ENCODE measurements at places on chromosomes 5 and 9.
A peak's percentile ranks its signal among the peaks of the same experiment; 100 is the strongest.

- no peak for DNase-seq
- H3K36me3 ChIP-seq: no peaks in the 10 kb centered on the region
- no peak within 1 kb of the TSS for H3K27ac ChIP-seq
These were observed at the start of gene CERCAM for GRCh38 chr9:128420651-128421481. CERCAM (plus strand) TSS chr9:128420857; CDS start chr9:128420878, 21 bp downstream.

DNA sequence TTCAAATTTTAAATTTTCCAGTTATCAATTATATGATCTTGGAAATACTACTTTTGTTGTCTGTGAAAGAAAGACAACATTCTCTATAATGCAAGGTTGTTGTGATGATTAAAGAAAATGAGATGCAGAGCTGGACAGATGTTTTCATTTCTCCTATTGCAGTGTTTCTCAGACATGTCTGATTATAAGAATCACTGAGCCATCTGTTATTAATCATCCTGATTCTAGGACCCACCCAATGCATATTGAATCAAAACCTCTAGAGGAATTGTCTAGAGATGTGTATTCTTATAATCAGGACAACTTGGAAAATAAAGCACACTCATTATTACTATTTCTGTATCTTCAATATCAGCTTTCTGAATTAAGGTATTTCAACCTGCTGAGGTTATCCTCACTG lies 121.1 kb upstream of the ASTN2 start:
- no peak overlapping the region for H3K27ac ChIP-seq
- H3K36me3 ChIP-seq: no peaks in the 10 kb centered on the region
- H3K4me3 ChIP-seq: no peak overlapping the region
- H3K4me1 ChIP-seq: no peaks in the 10 kb centered on the region
- DNase-seq: no peak
- H3K27me3 ChIP-seq: no peaks in the 10 kb centered on the region

- no peaks in the 10 kb centered on the region for H3K36me3 ChIP-seq
- no peaks in the 10 kb centered on the region for H3K4me1 ChIP-seq
- H3K27ac ChIP-seq: no peak overlapping the region
- no peaks in the 10 kb centered on the region for H3K27me3 ChIP-seq
- H3K4me3 ChIP-seq: no peak overlapping the region
These were observed 4.9 kb downstream of the RNF183 start for GRCh38 chr9:113298311-113298710.

- H3K4me3 ChIP-seq: peak overlapping the region; percentile 66
- no peak for DNase-seq
- H3K27ac ChIP-seq: no peak overlapping the region
- H3K4me1 ChIP-seq: no peaks in the 10 kb centered on the region
- H3K36me3 ChIP-seq: no peaks in the 10 kb centered on the region
These were observed 1.4 kb downstream of the MYO10 start for GRCh38 chr5:16934677-16935153.
